ENCODE measurements at places on chromosomes 5 and 9.

GRCh38 chr5:171521679-171522078 is 102.2 kb downstream of the FGF18 start:
- no peak for DNase-seq

DNA sequence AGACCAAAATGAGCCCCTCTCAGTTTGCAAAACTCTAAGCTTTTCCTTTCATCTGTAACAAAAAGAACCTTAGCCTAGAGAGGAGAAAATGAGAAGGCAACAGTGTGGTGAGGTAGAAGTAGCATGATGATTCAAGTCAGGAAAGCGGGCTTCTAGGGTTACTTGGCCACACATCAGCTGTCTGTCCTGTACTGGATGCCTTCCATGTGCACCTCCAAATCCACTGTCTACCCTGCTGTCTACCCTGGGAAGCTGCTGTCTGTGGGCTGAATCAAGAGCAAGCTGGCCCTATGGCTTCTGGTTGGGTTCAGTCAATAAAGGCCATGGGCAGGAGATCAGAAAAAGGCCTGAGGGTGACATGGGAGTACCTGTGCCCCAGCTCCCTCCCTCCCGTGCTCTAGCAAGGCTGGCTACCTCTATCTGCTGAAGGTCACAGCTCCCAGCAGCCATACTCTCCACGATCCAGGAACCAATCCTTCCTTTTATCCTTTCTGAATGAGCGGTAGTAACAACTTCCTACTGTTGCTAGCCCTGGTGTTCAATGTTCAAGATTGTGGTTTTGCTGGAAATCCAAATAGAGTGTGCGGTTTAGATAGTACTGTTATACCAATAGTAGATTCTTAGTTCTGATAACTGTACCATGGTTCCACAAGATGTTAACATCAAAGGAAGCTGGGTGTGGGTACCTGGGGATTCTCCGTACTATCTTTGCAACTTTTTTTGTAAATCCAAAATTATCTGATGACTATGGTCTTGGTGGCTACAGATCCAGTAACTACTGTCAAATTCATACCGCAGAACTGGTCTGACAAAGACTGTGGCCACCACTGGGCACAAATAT is 191.0 kb downstream of the ESM1 start:
- DNase-seq: no peak

- DNase-seq: no peak
These were observed 11.3 kb upstream of the ACSL6 start for GRCh38 chr5:132022737-132023136.

- DNase-seq: no peak
These were observed 19.5 kb downstream of the BTNL9 start for GRCh38 chr5:181059297-181060230.

DNA sequence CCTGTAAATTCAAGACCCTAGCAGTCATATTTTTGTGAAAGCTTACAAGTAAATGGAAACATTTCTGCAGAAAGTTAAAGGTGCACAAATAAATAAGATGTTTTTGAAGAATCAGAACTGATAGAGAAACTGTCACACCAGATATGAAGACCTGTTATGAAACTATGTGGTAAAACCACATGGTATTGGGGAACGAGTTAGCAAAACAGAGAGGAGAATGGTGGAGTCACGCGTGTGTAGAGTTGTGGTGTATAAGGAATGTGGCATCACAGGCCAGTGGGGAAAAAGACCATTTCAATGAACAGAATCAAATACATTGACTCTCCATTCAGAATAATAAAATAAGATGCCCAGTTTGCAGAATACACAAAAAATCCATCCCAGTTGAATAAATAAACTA is 477.2 kb downstream of the ICE1 start:
- no peak for DNase-seq

- no peak for DNase-seq
These were observed 36.2 kb downstream of the PHAX start for GRCh38 chr5:126636956-126637355.

DNA sequence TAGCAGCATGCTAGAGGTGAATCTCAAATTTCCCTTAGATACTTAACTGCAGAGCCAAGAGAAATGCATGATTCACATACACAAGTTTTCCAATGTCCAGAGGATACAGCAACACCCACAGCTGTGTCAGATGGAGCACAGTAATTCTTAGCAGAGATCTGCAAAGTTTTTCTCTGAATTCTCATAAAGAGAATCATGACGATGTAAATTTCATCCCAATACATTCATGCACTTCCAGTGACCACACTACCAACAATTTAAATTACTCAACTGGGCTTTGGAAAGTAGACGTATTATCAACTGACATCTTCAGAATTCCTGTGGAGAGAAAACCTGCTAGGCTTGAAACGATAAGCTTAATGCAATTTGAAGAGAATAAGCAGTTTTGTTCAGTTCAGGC is 378.8 kb upstream of the TLE4 start:
- DNase-seq: no peak

- no peak for DNase-seq
These were observed 14.4 kb downstream of the CKMT2 start for GRCh38 chr5:81247441-81247972.

- no peak for DNase-seq
These were observed 27.4 kb downstream of the TNFSF8 start for GRCh38 chr9:114902786-114903524.

GRCh38 chr5:39231705-39232525 is 12.6 kb upstream of the FYB1 start:
- no peak for DNase-seq

GRCh38 chr9:4084435-4084818 is 215.4 kb downstream of the GLIS3 start:
- no peak for DNase-seq

DNA sequence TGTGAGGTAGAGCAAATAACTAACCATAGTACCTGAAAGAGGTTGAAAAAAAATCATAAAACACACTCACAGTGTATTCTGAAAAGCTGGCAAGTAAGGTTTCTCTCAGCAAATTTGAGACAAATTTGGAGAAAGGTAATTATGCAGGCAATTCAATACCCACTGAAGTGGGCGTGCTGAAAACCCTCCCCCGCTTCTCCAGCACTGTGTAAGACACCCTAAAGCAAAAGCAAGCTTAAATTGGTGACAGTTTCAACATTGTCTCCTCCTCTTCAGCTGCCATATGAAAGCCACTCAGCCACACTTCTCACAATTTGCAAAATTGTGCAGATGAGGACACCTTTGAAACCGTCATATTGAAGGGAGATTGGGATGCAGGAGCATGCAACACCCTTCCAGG is 322.3 kb upstream of the CDH6 start:
- no peak for DNase-seq

DNA sequence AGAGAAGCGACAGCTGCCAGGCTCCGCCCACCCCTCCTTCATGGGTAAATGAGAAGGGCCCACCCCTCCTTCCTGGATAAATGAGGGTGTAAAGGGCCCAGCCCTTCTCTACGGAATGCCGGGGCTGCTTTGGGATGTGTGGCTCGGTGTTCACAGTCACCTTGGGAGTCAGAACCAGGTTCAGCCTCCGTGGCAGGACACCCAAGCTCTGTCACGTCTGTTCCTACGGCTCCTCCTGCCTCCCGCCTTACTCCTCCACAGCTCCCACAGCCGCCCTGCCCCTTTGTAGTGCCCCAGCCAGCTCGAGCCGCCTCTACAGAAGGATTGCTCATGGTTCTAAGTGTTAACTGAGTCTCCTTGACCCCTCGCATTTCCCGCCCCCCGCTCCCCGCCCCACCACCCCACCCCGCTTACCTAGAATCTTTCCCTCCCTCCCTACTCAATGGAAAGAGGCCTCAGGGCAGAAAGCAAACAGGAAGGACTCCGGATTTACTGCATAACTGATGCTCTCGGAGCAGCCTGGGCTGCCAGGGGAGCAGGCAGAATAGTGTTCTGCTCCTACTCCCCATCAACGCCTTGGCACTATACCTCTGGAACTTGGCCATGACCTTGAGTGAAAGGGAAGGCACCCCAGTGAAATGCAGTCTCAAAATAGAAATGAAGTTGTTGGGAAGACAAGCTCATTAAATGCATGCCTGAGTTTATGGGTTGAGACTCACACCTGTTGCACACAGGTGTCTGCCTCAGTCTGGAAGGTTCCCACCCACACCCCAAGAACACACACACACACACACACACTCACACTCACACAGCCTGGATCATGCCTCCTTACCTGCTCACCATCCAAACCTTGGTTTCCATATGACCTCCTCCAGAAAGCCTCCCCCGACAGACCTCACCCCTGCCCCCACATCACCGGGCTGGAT is 59.6 kb downstream of the NEURL1B start:
- DNase-seq: no peak

- DNase-seq: no peak
These were observed 176.9 kb upstream of the SLC12A2 start for GRCh38 chr5:127906562-127907204.

GRCh38 chr5:179870403-179870903 is 11.8 kb upstream of the MRNIP start:
- no peak for DNase-seq

- DNase-seq: no peak
These were observed 75.8 kb downstream of the FGF18 start for GRCh38 chr5:171495122-171495700.

GRCh38 chr5:27140831-27141230 is 102.4 kb upstream of the CDH9 start:
- DNase-seq: no peak

GRCh38 chr9:87655731-87656130 is 70.2 kb upstream of the CTSL start:
- no peak for DNase-seq

DNA sequence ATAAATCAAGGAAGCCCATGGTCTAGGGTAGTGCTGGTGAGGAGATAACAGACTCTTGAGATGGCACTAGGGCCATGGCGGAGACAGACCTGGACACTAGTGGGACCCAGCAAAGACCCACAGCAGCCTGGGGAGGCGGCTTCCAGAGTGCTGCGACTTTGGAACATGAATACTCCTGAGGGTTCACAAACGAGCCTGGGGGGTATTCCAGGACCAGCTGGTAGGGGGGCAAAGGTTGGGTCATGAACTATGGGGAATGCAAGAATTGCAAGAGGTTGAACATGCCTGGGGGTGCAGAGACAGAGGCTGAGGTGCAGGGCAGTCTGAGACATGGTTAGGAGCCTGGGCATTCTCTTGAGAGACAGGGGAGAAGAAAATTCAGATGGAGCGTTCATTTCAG is 43.8 kb upstream of the SPTLC1 start:
- DNase-seq: no peak

DNA sequence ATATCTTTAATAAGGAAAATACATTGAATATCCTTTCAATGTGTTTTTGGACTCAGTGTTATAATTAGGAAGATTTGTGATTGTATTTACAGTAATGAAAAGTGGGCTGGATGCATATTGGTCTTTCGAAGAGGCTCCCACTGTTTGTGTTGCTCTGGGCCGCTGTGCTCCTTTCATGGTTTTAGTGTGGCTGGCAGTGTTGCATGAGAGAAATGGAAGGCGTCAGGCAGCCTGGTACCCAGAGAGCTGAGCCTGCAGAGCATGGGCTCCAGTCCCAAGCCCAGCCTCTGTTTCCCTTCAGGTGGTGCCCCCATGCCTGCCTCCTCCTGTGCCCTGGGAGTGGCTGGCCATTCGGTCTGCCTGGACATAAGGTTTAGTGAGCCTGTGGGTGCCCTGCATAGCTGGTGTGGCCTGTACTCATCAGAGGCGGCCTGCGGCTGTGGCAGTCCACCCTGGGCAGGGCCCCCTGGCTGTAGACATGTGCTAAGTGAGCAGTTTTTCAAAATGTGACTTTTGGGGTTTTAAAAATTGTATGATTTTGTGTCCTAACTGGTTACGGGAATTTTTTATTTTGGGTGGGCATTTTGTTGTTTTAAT is 27.4 kb upstream of the FAM120AOS start:
- no peak for DNase-seq

DNA sequence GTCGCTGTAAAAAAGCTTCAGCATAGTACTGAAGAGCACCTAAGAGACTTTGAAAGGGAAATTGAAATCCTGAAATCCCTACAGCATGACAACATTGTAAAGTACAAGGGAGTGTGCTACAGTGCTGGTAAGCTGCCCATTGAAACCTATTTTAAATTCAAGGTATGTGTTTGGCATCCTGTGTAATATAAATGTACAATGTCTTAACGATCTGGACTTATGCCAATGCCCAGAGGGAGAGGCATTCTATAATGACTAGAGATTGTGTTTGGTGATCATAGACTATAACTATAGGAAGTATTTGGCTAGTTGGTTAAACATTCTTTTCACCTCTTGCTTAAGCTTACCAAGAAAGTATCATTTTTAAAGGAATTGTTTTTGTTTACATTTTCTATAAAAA is 95.7 kb downstream of the INSL6 start:
- DNase-seq: no peak

GRCh38 chr5:55441107-55441771 is 93.5 kb downstream of the PLPP1 start:
- DNase-seq: no peak

- DNase-seq: no peak
These were observed 25.4 kb downstream of the CTNND2 start for GRCh38 chr5:11878814-11879213.

- DNase-seq: no peak
These were observed 6.5 kb downstream of the ABCA2 start for GRCh38 chr9:137021568-137021978.

DNA sequence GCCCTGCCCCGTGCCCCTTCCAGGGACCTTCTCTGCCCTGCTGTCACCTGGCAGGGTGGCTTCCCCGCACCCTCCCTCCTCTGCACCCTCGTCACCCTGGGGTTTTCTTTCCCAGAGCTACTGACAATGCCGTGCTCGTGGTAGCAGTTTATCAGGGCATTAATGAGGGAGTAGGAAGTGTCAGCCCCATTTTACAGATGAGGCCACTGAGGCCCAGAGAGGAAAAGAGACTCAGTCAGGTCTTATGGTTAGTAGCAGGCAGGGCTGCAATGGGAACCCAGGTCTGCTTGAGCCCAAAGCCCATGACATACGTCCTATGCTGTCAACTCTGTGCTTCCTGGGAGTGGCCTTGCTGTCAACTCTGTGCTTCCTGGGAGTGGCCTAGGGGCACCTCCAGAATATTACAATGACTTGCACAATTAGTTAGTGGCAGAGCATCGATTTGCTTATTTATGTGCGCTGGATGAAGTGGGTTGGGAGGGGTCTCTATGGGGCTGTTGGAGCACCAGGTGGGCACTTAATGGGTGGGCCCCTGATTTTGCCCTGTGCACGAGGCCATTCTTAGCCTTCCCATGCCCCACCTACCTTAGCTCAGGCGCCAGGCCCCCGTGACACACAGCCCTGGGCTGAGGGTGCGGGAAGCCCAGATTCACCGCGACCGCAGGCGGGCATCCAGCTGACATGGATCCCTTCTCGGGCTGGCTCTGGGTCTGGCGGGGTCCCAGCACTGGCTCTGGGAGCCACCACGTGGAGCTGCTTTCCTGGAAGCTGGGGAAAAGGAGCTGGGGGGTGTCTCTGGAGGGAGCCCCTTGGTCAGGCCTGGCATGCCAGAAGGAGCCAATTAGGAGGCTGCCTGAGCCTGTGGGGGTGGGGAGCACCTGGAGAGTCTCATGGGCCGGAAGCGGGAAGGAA is 82.0 kb upstream of the ORM1 start:
- no peak for DNase-seq

GRCh38 chr5:107774316-107774715 is 103.6 kb upstream of the EFNA5 start:
- DNase-seq: no peak

GRCh38 chr9:80946496-80947170 is 742.7 kb downstream of the TLE1 start:
- DNase-seq: no peak

Measured in GM04503 (cell line).